ENCODE measurements at places on chromosomes 7 and 10.

GRCh38 chr7:104805449-104806317 is 208.3 kb upstream of the KMT2E start:
- DNase-seq = no peak

DNA sequence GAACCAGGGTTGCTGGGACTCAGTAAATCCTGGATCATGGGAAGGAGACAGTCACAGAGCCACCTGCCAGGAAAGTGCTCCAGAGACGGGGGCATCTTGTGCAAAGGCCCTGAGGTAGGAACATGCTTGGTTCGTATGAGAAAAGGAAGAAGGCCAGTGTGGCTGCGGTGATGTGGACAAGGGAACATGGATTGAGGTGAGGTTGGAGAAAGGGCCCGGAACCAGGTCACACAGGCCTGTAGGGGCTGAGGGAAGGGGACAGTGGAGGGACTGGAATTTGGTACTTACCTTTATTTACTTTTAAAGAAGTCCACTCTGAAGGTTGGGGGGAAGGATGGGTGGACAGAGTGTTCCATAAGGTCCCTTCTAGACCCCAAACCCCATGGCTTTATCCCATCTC is 32.9 kb upstream of the CXCL12 start:
- no peak for DNase-seq

GRCh38 chr10:47081264-47081663 is 170.0 kb downstream of the PTPN20 start:
- no peak for DNase-seq

GRCh38 chr7:47239931-47240421 is 341.9 kb downstream of the TNS3 start:
- no peak for DNase-seq

GRCh38 chr7:444606-445005 is 75.0 kb downstream of the PDGFA start:
- DNase-seq = no peak

DNA sequence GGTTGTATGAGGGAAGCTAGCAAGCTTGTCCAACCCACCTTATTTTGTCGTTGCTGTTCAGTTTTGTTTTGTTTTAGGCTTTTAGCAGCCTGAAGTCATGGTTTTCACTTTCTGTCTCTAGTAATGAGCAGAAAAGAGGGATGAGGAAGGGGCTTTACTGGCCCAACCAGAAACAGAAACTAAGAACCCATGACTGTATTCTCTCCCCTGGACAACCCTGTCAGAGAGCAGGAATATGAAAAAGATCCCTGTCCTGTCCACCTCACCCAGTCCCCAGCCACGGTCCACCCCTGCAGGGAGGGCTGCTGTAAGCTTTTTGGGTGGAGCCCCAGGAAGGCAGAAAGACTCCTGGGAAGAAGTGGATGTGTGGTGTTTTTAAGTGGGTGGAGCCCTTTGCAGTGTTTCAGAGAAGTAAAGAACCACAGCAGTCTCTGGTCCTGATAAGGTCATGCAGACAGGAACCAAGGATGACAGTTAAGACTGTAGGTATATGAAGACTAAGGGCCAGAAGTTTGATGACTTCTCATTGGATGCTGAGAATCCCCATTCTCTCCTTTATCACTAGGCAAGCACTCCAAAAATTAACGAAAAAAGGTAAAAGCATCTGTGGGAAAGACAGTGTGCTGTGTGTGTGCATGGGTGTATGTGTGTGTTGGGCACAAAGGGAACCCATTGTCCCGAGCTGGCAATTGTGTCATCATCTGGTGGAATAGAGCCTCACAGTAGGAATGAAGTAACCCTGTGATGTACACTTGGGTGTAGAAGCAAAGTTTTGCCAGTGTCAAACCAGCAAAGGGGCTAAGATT is 13.8 kb downstream of the MRPL32 start:
- no peak for DNase-seq

DNA sequence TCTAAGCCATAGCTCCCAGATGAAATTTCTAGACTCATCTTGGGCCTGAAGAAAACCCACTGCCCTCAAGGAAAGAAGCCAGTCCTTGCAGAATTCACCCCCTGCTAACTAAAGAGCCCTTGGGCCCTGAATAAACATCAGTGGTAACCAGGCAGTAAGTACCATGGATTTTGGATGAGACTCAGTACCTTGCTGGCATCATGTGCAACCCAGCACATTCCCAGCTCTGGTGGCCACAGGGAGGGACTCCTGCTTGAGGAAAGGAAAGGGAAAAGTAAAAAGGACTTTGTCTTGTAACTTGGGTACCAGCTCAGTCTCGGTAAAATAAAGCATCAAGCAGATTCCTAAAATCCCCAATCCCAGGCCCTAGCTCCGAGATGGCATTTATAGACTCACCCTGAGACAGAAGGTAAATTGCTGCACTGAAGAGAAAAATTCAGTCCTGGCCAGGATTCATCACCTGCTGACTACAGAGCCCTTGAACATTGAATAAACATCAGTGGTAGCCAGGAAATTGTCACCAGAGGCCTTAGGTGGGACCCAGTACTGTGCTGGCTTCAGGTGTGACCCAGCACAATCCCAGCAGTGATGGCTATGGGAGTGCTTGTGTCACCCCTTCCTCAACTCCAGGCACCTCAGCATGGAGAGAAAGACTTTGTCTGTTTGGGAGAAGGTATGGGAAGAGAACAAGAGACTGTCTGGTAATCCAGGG is 31.2 kb upstream of the SFTPD start:
- DNase-seq = no peak

DNA sequence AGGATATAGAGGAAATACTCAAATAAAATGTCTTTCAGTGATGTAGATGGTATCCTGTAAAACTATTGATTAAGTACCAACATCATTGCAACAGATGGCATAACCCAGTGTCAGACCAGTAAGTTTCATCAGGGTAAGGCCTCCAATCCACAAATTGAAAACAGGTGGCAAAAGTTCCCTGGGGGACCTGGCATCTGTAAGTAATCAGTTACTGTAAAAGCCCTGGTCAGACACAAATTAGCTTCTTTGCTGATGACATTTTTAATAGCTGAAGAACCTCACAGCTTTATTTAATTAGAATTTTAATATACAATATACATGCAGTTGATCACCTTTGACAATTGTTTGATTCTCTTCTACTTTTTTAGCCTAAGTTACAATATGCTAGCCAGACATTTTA is 152.5 kb downstream of the PLXDC2 start:
- DNase-seq = no peak

- DNase-seq = no peak
These were observed 212.1 kb upstream of the PRSS58 start for GRCh38 chr7:142469696-142470543.

DNA sequence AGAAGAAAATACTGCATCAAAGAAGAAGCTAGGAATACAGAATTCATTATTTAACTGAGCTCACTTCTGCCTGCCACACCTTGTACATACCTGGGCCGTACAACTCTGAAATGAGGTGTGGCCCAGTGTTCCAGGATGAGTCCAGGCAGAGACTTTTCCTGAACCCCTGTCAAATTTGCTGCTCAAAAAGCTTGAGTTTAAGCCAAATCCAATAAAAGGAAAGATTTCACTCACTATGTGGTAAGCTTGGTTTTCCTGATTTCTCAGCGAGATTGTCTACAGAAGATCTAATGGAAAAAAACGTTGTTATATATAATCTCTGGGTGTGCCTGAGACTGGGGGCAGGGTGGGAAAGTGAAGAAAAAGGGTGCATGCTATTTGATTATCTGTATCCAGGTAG is 72.1 kb upstream of the EGFR start:
- no peak for DNase-seq

DNA sequence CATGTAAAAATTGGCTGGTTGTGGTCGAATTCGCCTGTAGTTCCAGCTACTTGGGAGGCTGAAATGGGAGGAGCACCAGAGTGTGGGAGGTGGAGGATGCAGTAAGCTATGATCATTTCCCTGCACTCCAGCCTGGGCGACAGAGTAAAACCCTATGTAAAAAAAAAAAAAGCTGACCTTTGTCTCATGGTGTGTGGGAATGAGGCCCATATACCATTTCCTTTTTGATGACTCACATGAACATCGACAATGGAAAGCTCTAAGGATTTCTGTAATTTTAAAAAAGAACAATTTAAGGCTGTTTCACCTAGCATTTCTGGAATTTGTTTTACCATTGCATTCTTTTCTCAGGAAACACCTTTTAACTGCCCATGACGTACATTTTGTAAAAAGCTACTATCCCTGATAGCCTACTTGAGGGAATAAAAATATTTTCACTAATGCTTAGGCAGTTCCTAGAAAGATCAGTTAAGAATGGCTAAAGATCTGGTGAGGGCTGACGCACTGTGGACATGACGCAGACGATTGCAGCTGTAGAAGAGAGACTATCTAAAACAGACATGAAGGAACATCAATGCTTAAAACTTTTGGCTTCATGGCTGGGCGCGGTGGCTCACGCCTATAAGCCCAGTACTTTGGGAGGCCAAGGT is 400.6 kb upstream of the IGFBP3 start:
- no peak for DNase-seq

DNA sequence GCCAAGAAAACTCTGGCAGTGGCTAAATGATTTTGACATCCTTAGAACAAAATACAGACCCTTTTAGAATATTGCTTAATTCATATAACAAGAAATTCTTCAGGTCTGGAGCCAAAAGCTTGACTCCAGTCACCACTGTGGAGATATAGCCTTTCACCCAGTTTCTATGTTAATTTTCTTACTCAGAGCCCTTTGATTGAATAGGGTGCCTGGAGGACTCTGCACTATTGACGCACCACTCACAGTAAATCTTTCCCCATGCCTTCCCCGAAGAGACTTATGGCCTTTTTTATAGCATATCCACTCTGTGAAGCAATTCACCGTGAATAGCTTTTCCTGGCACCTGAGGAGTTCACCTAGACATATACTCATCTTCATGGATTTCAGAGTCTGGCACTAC is 613.8 kb downstream of the ZWINT start:
- no peak for DNase-seq

- DNase-seq = peak; percentile 44
These were observed 519 bp downstream of the ITGB8 start for GRCh38 chr7:20330928-20331909.

- no peak for DNase-seq
These were observed 25.3 kb upstream of the FOXL3 start for GRCh38 chr7:264541-265191.

DNA sequence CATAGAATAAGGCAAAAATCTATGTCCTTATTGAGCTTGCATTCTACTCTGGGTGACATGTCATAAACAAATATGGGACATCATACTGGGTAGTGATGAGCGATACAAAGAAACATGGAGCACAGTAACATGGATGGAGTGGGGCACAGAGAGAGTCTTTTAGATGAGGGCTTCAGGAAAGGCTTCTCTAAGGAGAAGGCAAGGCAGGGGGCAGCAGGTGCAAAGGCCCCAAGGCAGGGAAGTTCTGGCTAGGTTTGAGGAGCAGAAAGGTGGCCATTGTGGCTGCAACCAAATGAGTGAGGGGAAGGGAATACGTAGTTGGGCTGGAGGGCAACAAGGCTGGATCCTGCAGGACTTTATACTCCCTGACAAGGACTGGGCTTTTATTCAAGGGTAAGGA is 211.4 kb downstream of the HERPUD2 start:
- no peak for DNase-seq

DNA sequence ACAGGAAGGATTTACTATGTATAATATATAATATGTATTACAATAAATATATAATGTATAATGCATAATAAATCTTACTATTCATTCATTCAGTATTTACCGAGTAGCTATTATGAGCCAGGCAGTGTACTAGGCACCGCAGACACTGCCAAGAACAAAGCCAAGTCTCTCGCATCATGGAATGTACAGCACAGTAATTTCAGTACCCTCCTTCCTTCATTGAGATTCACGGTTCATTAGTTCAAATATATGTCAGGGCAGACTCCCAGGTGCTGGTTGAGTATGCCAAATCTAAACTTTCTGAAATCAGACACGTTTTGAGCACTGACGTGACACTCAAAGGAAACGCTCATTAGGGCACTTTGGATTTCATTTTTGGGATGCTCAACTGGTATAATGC is 9.1 kb downstream of the USP6NL start:
- no peak for DNase-seq

- DNase-seq = no peak
These were observed 84.8 kb downstream of the ETV1 start for GRCh38 chr7:13904689-13905088.

DNA sequence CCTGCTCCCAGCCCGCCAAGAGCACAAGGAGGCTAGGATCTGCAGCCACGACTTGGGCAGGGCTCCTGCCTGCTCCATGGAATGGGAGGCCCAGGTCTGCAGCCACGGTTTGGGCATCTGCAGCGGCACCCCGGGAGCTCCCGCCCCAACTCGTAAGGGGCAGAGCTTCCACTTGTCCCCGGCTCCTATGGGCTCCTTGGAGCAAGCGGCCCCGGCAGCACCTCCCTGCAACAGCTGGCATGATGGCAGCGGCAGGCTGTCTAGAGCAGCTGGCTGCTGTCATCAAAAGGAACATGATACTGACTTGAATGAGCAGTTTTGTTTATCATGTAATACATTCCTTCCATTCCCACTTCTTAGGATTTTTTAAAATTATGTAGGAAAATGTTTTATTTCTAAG is 684.0 kb upstream of the FOXK1 start:
- DNase-seq = no peak

DNA sequence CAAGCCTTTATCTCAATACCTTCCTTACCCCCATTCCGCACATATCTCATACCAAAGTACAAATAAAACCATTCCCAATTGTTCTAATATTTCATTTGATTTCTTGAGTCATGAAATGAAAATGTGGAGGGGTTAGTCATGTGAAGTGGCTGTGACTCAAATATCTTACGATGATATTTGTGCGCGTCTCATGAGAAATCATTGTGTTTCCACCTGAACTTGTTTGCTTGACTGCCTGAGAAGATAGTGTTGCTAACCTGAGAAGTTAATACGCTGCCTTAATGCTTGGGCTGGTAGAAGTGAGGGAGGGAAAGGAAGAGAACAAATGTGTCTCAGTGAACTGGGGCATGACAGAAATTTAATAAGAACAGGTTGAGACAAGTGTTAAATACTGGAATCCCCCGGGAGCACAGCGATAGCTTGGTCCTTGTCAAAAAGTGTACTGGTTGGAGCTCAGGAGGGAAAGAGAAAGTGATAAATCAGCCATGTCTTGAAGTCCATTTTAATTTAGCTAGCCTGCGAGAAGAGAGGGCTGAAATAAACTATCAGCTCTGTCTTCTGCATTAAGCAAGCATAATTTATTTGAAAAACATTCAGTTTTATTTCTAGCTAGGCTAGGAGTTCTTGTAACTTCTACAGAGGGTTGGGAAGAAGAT is 7.2 kb upstream of the EPHA1 start:
- DNase-seq = no peak

- no peak for DNase-seq
These were observed 83.4 kb downstream of the ZNF365 start for GRCh38 chr10:62457598-62457997.

- no peak for DNase-seq
These were observed 266.9 kb downstream of the BICC1 start for GRCh38 chr10:58779594-58779993.

GRCh38 chr7:49001610-49002033 is 77.3 kb downstream of the CDC14C start:
- peak; percentile 16 for DNase-seq

GRCh38 chr10:95469676-95470075 is 91.5 kb downstream of the SORBS1 start:
- DNase-seq = no peak

GRCh38 chr10:67401711-67402110 is 294.3 kb downstream of the CTNNA3 start:
- no peak for DNase-seq

- no peak for DNase-seq
These were observed 50.8 kb upstream of the SLC29A3 start for GRCh38 chr10:71268247-71268691.

GRCh38 chr7:84187813-84188510 is 6.6 kb downstream of the SEMA3A start:
- DNase-seq = no peak
